ENCODE measurements at places on chromosomes 7 and 10.

DNA sequence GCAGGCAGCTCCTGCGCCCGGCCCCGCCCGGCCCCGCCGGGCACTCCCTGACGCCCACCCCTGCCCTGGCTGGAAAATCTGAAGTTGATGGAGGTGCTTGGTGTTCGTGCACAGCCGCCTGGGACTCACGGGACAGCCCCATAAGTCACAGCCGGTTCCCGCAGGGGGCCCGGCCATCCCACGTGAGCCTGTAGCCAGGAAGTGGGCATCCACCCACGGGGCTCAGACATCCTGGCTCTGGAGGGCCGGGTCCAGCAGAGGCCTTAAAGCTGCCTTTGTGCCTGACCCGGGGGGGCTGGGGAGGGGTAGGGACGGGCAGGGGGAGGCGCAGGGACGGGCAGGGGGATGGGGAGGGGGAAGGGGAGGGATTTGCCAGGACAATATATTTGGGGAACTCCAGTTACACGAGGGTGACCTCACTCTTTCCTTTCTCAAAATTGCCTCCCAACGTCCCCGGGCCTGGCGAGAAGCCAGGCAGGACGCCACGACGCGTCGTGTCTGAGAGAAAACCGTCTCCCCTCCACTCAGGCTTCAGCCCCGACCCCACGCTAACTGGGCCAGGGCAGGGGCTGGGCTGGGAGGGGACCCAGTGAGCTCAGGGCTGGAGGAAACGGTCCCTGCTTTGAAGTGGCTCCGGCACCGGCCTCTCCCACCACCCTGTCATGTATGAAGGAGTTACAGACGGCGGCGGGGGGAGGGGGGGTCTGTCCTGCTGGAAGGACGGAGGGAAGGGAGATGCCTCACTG is 82.1 kb upstream of the PDGFA start:
- no peak for DNase-seq

- no peak for DNase-seq
These were observed 15.6 kb downstream of the MKX start for GRCh38 chr10:27730041-27730440.

GRCh38 chr10:62779487-62780248 is 24.9 kb upstream of the ADO start:
- DNase-seq, result no peak

DNA sequence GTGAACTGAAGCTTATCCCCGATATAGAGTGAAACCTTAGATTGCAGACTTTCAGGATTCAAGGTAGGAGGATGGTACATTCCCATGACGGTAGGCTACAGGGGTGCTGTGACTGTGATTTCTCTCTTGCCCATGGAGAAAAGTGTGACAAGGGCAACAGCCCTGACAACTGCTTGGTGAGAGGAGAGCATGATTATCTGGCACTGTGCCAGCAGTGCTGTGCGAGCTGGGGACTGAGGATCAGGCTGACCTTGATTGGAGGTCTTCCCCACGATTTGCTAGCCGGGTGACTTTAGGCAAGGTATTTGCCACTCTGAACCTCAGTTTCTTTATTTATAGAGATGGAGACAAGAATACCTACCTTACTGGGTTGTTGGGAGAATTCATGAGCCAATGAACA is 229.5 kb downstream of the PTEN start:
- DNase-seq, result no peak

- DNase-seq, result no peak
These were observed 77.6 kb downstream of the BICC1 start for GRCh38 chr10:58590152-58590840.

- no peak for DNase-seq
These were observed 170.6 kb downstream of the LCOR start for GRCh38 chr10:97002670-97003069.

DNA sequence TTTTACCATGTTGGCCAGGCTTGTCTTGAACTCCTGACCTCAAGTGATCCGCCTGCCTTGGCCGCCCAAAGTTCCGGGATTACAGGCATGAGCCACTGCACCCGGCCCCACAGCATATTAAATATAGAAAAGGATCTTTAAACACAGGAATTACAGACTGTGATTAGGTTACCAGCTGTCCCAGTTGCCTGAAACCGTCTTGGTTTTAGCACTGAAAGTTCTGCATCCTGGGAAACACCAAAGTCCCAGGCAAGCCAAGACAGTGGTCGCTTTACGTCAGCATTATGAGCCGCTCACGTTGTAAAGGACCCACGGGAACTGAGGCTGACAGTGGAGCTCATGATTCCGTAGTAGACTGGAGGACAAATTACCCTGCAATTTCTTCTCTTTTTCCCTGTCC is 69.0 kb upstream of the FAM180A start:
- DNase-seq, result no peak

GRCh38 chr7:32042900-32043299 is 27.3 kb downstream of the PDE1C start:
- no peak for DNase-seq

GRCh38 chr10:16748749-16749148 is 68.5 kb downstream of the RSU1 start:
- no peak for DNase-seq

- DNase-seq, result no peak
These were observed 11.7 kb downstream of the CLIP2 start for GRCh38 chr7:74300926-74301325.

DNA sequence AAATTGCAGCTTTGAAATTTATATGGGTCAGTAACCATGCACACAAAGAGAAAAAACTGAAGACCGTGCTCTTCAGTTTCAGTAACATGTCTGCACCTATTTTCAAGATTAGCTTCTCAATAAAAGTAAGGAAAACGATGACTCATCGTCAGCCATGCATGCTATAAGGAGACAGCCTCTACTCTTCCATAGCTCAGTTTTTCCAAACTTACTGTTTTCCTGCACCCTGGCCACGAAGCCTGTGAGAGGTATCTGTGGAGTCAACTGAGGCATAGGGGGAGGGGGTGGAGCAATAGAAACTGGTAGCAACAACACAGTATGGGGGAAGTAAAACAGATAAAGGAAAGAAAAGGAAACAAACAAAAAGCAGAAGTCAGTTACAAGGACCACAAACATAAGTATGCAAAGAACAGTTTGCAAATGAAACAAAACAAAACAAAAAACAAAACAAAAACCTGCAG is 58.0 kb downstream of the PDSS1 start:
- no peak for DNase-seq

GRCh38 chr7:159218607-159219006 is 73.9 kb upstream of the VIPR2 start:
- no peak for DNase-seq

DNA sequence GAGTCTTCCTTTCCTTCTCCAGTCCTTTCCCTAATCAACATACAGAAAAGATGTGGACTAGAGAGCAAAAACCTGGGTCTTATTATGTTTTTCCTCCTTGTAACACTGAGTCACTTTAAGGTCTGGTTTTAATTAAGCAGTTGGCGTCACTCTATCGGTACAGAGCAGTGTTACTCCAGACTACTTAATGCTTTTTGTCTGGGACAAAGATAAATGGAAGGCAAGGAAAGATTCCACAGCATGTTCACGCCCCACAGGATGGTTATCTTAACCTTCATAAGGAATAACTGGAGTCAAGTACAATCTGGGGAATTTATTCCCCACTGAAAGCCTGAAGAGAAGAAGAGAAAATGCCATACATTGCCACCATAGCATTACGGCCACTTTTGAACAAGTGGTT is 145.7 kb downstream of the ELAPOR2 start:
- DNase-seq, result no peak

- DNase-seq, result no peak
These were observed 102.3 kb downstream of the DYNC2I1 start for GRCh38 chr7:158958618-158959017.

- no peak for DNase-seq
These were observed 2.7 kb downstream of the FZD9 start for GRCh38 chr7:73436031-73436929.
